ENCODE measurements at places on chromosomes 7 and 10. TPM values are rescaled to one million over a fixed set of nuclear protein-coding genes. Genes with fewer than 3 reads are reported as not detected.

GRCh38 chr10:67664942-67665341, 31.1 kb downstream of the CTNNA3 start:
- no peaks in the 10 kb centered on the region for H3K4me1 ChIP-seq
- H3K36me3 ChIP-seq = no peaks in the 10 kb centered on the region
- H3K27me3 ChIP-seq = no peaks in the 10 kb centered on the region
- no peak overlapping the region for H3K27ac ChIP-seq

GRCh38 chr7:79452495-79453265, 787 bp downstream of the MAGI2 start:
- H3K27me3 ChIP-seq = no peaks in the 10 kb centered on the region
- peak overlapping the region; percentile 92 for H3K27ac ChIP-seq
- peak overlapping the region; percentile 90 for H3K4me3 ChIP-seq
- H3K36me3 ChIP-seq = no peaks in the 10 kb centered on the region

DNA sequence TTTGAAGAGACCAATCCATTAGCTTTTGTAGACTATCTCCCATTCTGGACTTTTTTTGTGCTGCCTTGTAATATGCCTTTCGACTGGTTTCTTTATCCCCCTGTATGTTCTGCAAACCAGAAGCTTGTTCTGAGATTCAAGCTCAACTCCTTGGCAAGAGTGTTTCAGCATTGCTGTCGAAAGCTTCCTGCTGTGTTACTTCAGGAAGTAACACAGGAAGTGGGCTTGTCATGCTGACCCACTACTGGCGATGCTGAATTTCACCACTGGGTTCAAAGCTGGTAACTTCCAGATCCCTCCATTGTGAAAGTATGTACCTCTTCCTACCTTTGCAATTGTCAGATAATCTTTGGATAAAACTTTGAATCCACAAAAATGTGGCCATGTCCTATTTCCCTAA, 57.9 kb upstream of the INSYN2A start:
- no peak for DNase-seq
- no peaks in the 10 kb centered on the region for H3K27me3 ChIP-seq
- H3K36me3 ChIP-seq = peaks cover 5% of the 10 kb centered on the region

DNA sequence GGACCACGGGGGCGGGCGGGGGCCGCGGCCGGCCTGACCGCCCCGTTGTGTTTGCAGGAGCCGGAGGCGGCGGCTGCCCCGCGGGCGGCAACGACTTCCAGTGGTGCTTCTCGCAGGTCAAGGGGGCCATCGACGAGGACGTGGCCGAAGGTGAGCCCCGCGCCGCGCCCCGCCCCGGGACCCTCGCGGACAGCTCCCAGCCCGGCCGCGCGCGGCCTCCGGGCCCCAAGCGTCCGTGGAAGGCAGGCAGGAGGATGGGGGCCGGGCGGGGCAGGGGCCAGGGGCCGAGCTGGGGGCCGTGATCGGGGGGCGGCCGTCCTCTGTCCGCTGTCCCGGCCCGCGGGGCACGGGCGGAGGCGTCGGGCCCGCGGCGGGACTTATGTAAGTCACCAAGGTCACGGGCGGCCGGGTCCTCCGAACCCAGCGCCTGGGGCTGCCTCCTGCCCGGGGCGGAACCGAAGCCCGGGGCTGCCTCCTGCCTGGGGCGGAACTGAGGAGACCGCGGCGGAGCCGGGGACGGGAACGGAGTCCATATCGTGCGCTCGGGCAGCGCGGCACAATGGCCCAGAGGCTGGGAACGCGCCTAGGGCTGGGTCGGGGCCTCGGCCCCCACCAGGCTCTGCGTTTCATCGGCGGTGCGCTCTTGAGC, 497 bp downstream of the PPP2R2D start:
- H3K4me1 ChIP-seq = peaks cover 39% of the 10 kb centered on the region
- peak overlapping the region; percentile 89 for H3K27ac ChIP-seq
- no peak for DNase-seq
- H3K36me3 ChIP-seq = no peaks in the 10 kb centered on the region
- H3K4me3 ChIP-seq = peak overlapping the region; percentile 85
- no peaks in the 10 kb centered on the region for H3K27me3 ChIP-seq

DNA sequence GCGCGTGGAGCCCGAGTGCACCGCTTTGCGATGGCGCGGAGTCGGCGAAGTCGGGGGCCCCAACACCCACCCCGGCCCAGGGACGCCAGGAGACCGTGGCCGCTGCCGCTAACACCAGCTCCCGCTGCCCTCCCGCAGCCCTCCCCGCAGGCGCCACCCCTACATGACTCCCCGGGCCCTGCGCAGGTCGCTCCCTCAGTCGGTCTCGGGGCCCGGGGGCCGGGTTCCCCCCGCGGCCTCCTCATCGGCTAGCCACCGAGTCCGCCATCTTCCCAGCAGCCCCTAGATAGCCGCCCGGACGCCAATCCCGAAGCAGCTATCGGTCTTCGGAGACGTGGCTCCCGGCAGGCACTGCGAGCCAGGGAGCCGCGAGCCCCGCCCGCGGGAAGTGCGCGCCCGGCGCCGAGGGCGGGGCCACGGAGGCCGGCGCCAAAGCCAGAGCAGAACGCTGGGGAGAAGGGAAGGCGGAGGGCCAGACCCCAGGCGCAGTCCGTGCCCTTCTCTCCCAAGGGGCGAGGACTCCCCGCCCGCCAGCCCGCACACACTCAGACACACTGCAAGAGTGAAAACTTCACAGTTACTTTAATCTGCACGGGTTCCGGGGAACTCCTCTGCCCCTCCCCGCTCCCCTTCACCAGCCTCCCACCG, at the start of gene FASTK:
Gene FASTK, minus strand, starts transcription at position 288 of the 648 bp plus-strand sequence. Its CDS starts 43 bp downstream, at position 245.
- peak within 1 kb of the TSS; percentile 98 for H3K4me3 ChIP-seq
- H3K4me1 ChIP-seq = peaks cover 52% of the 10 kb centered on the region
- peaks cover 6% of the 10 kb centered on the region for H3K36me3 ChIP-seq
- H3K27ac ChIP-seq = peak within 1 kb of the TSS; percentile 96
- peak; percentile 74 for DNase-seq

- H3K4me1 ChIP-seq = no peaks in the 10 kb centered on the region
- DNase-seq = no peak
- no peak overlapping the region for H3K27ac ChIP-seq
Measured at GRCh38 chr10:118394301-118395200, 52.4 kb upstream of the FAM204A start.

DNA sequence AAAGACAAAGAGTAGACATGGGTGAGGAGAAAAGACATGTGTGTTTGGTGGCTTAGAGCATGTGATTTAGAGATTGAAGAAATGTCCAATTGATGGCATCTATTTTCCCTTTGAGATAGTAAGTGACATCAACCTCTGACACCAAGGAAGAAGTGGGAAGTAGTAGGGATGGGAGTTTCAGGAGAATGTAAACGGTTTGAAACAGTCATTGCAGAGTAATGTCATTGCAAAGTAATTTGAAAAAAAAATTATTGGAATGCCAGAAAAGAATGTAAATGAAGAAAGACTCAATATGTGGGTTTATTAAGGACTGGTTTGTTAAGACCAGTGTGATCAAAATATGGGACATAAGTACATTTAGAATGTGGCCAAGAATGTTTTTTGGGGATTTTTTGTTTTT, 26.6 kb downstream of the GNG11 start:
- H3K4me1 ChIP-seq = no peaks in the 10 kb centered on the region
- no peak overlapping the region for H3K27ac ChIP-seq
- no peaks in the 10 kb centered on the region for H3K27me3 ChIP-seq
- H3K4me3 ChIP-seq = no peak overlapping the region

DNA sequence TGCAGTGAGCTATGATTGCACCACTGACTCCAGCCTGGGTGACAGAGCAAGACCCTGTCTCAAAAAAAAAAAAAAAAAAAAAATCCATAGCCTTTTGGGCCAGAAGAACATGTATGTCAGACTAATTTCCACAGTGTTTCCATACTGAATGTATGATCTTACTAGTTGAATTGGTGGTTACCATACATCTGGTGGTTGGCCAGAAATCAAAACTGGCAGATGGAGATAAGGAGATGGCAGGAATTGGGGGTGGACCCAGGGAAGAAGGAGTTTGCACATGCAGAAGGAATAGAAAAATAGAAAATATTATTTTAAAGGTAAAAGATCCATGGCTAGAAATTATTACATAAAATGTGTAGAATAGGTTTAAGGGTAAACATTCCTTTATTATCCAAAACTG, 3.7 kb upstream of the ATOH7 start:
- no peak overlapping the region for H3K27ac ChIP-seq
- no peak for DNase-seq
- no peaks in the 10 kb centered on the region for H3K27me3 ChIP-seq
- H3K4me1 ChIP-seq = peaks cover 8% of the 10 kb centered on the region
- no peak overlapping the region for H3K4me3 ChIP-seq
- no peaks in the 10 kb centered on the region for H3K36me3 ChIP-seq

DNA sequence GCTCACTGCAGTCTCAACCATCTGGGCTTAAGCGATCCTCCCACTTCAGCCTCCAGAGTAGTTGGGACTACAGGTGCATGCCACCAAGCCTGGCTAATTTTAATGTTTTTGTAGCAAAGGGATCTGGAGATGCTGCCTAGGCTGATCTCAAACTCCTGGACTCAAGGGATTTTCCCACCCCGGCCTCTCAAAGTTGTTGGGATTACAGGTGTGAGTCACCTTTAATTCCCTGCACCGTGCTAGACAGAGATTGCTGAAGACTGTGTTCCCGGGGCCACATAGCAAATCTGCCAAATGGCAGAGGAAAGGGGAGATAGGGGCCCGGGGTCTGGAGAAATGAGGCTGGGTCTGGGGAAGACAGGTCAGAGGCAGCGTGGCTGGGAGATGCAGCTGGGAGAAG, 20.6 kb upstream of the PSMG3 start:
- DNase-seq = no peak
- no peak overlapping the region for H3K27ac ChIP-seq
- H3K27me3 ChIP-seq = no peaks in the 10 kb centered on the region

- peaks cover 36% of the 10 kb centered on the region for H3K36me3 ChIP-seq
- no peak overlapping the region for H3K4me3 ChIP-seq
- no peak for DNase-seq
- no peaks in the 10 kb centered on the region for H3K4me1 ChIP-seq
- no peak overlapping the region for H3K27ac ChIP-seq
Measured at GRCh38 chr10:1123198-1123597, 67.0 kb downstream of the WDR37 start.

DNA sequence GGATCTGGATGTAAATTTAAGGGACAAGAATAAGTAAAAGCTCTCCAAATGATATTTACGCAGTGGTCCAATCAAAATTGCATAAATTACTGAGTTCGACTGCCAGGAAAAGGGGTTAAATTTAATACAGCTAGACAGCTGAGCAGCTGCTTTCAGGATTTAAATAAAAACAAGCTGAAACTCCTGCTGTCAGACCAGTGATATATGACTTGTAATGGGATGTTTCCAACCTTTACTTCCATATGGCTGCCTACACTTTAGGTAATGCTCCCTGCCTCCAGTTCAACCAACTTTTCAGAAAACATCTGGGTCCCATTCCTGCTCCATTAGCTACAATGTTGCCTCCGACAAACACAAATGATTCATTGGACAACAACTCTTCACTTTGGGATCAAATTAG, 326.3 kb upstream of the DGKB start:
- no peaks in the 10 kb centered on the region for H3K4me1 ChIP-seq
- no peaks in the 10 kb centered on the region for H3K36me3 ChIP-seq
- H3K4me3 ChIP-seq = no peak overlapping the region
- H3K27me3 ChIP-seq = no peaks in the 10 kb centered on the region

- H3K4me3 ChIP-seq = no peak overlapping the region
- no peak for DNase-seq
- H3K36me3 ChIP-seq = peaks cover 15% of the 10 kb centered on the region
- no peak overlapping the region for H3K27ac ChIP-seq
- no peaks in the 10 kb centered on the region for H3K27me3 ChIP-seq
Measured at GRCh38 chr10:76892766-76893479, 744.7 kb downstream of the KCNMA1 start.

DNA sequence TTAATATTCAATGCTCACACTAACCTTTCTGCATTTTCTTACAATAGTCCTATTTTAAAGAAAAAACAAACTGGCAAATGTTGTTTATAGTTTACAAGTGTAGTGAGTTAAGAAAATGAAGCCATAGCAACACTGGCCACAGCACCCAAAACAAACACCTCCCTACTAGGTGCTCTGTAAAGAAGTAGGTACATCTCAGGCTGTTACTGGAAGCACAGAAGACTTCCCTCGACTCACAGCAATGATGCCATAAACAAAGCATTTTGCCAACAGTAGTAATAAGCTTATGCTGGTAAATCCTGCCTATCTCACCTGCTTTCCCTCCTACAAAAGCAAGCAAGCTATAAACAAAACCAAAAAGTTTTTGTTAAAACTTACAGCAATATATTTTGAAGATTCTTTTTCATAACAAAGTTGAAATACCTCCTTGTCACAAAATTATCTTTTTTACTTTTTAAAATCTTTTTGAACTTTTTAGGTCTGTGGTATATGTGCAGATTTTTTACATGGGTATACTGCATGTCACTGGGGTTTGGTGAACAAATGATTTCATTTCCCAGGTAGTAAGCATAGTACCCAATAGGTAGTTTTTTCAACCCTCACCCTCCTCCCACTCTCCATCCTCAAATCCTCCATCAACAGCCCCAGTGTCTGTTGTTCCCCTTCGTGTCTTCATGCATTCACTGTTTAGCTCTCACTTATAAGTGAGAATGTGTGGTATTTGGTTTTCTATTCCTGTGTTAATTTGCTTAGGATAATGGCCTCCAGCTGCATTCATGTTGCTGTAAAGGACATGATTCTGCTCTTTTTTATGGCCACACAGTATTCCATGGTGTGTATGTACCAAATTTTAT, 28.4 kb downstream of the COA1 start:
- no peak for DNase-seq
- H3K27ac ChIP-seq = no peak overlapping the region

- DNase-seq = no peak
- peaks cover 13% of the 10 kb centered on the region for H3K4me1 ChIP-seq
- no peaks in the 10 kb centered on the region for H3K27me3 ChIP-seq
- H3K4me3 ChIP-seq = no peak overlapping the region
- H3K27ac ChIP-seq = no peak overlapping the region
Measured at GRCh38 chr7:133434246-133434865, 181.5 kb downstream of the EXOC4 start.

- no peaks in the 10 kb centered on the region for H3K36me3 ChIP-seq
- no peaks in the 10 kb centered on the region for H3K27me3 ChIP-seq
- H3K4me3 ChIP-seq = no peak overlapping the region
- no peak overlapping the region for H3K27ac ChIP-seq
- no peak for DNase-seq
- H3K4me1 ChIP-seq = peaks cover 14% of the 10 kb centered on the region
Measured at GRCh38 chr10:11532306-11532705, 79.1 kb downstream of the USP6NL start.

GRCh38 chr7:15439853-15440252, 122.0 kb downstream of the AGMO start:
- DNase-seq = no peak
- H3K27me3 ChIP-seq = no peaks in the 10 kb centered on the region
- no peaks in the 10 kb centered on the region for H3K36me3 ChIP-seq
- H3K4me3 ChIP-seq = no peak overlapping the region

- no peak overlapping the region for H3K27ac ChIP-seq
- H3K4me3 ChIP-seq = no peak overlapping the region
- H3K4me1 ChIP-seq = no peaks in the 10 kb centered on the region
- no peaks in the 10 kb centered on the region for H3K27me3 ChIP-seq
Measured at GRCh38 chr7:139118234-139118804, 8.8 kb upstream of the ZC3HAV1 start.

Gene ANXA11
- 130 TPM for total RNA-seq

Gene ANXA8L1
- not detected for total RNA-seq

Gene TUBB8
- not detected for total RNA-seq

Gene ABCB4
- 1.4 TPM for total RNA-seq

Gene C10orf143
- total RNA-seq = not detected

Gene POLR2J
- total RNA-seq = 22.9 TPM

Gene ASAH2
- total RNA-seq = 14.0 TPM

Gene GLUD1
- 189 TPM for total RNA-seq

Gene CFAP70
- total RNA-seq = 1.9 TPM

Gene OR6B1
- not detected for total RNA-seq

All from thoracic aorta (tissue), 2 donors.